ENCODE measurements at places on chromosomes 3 and 15. TPM values are rescaled to one million over a fixed set of nuclear protein-coding genes. Genes with fewer than 3 reads are reported as not detected.

The KCNMB3 gene
- total RNA-seq: 1.9 TPM

The SNURF gene
- 31.0 TPM for total RNA-seq

- no peak for DNase-seq
Observed at GRCh38 chr3:131704098-131704497, 201.3 kb upstream of the MRPL3 start.

DNA sequence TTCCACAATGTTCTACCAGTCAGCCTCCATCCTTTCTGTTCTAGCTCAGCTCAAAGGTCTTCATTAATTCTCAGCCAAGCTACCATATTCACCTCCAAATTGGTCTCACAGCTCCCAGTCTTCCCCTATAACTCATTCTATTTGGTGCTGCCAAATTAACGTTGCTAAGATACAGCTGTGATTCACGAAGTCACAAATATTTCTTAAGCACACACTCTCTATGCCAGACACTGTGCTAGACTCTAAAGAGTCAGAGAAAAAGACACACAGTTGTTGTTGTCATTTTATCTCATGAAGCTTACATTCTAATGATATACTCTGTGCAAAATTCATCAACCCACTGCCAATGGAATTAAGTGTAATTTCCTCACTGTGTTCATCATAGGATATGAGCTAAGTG is 102.8 kb downstream of the FRMD5 start:
- no peak for DNase-seq

DNA sequence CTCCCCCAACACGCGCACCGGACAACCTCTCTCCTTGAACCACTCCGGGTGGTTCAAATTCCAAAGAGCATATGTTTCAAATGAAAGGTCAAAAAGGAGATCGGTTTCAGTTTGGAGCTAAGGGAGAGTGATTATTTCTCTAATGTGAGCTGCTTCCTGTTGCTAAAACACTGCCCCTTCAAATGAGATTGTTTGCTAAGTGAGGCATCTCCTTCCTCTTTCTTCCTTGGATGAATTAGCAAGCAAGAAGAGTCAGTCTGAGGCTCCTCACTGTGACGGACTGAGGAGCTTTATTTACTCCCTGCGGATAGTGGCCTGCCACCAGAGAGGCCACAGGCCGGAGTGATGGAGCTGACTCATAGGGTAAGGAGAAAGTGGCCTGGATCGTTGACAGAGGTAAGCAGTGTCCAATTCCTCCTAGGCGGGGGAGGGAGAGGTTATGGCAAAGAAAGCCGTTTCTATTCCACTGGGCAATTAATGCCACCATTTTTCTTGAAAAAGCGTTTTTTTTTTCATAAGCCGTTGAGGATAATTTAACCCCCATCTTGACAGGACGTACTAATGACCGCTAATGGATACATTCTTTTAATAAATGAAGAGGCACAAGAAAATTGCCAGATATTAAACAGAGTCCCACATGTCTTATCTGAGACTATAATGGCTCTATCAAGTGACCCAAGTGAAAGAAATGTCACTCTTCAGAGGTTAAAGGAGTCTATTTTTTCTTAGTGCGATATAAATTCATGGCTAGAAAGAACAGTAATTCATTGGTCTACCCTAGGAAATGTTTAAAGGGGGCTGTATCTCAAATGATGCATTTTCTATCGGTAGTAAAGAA is 167.0 kb upstream of the ANKRD28 start:
- DNase-seq: no peak

DNA sequence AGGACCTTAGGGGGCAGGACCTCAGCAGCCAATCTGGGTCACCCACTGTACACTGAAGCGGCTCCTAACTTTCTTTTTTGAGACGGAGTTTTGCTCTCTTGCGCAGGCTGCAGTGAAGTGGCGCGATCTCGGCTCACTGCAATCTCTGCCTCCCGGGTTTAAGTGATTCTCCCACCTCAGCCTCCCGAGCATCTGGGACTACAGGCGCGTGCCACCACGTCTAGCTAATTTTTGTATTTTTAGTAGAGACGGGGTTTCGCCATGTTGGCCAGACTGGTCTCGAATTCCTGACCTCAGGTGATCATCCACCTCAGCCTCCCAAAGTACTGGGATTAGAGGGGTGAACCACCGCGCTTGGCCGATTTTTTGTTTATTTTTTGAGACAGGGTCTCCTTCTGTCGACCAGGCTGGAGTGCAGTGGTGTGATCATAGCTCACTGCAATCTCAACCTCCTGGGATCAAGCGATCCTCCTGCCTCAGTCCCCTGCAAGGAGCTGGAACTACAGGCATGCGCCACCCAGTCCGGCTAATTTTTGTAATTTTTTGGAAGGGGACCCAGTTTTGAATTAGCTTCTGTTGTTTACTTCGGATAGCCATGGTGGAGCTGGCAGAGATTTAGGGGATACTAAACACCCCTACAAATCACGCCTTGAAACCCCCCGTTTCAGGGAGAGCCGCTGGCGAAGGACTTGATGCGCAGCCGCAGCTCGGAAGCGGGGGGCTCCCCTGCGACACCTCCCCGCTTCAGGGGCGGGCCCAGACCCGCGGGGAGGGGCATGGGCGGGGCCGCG is 1.5 kb upstream of the CLK3 start:
- no peak for DNase-seq

- DNase-seq: no peak
Observed at GRCh38 chr3:180534828-180535227, 67.1 kb upstream of the TTC14 start.

- DNase-seq: no peak
Observed at GRCh38 chr3:41405466-41405865, 206.2 kb downstream of the CTNNB1 start.

DNA sequence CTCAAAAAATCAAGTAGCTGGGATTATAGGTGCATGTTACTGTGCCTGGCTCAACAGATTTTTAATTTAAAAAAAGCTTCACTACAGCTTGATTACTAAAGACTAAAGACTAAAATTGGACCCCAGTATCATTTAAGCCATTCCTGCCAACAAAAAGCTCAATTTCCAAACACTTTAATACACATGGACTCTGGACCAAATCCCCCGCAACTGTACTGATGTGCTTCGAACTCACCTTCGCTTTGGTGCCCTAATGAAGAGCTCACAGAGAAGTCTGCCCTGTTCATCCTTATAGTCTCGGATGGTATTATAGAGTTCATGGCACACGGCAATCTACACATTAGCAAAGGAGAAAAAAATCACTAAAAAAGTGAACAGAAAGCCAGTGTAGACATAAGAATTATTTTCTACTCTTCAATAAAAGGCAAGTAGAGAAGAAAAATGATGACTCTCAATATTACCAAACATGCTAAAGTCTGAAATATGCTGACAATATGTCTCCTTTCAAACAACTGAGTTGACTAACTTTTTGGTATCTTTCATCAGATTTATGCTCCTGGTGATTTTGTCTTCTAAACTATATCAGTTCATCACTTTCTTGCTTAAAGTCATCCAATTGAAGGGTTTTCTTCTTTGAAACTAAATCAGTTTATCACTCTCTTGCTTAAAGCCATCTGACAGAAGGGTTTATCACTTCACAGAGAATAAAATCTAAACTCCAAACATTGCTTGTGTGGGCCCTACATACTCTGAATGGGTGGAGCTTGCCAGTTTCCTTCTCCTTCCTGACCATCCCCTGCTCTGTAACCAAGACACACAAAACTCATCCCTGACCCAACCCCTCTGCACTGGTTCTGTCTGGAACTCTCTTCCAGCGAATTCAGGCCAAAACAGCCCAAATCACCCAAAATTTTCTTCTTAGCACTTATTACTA is 7.2 kb downstream of the PBRM1 start:
- no peak for DNase-seq

DNA sequence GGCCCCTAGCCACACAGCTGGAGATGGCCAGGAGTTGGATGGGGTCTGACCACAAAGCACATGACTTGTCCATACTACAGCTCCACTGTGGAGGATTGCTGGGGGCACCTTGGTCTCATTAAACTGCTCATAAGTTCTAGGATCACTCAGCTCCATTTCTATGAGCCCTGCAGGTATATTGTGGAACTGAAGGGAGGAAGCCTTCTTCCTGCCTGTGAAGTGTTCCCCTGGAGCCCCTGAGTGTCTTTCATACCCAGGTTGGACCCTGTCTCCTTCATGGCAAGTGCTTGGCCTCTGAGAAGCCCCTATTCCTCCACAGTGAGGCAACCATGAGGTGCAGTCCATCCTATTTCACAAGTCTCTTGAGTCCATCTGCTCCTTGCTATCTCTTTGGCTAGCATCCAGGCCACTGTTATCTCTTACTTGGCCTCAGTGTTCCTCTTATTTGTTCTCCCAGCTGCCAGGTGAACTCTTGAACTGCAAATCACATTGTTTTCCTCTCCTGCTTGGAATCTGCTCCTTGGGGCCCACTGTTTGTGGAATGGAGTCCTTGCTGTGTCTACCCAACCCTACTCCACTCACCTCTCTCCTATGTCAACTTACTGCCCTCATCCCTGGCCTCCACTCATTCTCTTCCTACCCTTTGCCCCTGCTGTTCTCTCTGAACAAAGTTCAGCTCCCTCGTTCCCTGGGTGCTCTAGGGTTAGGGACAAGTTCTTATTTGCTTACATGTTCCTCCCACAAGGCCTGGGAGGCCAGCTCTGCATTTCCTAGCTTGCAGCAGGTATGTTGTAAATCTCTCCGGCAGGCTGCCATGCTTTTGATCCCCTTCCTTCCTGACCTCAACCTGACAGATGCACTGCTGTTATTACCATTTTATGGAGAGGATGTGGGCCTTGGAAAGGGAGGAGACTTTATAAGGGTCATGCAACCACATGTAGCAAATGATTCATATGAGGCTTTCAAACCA is 1.2 kb downstream of the ACOX2 start:
- no peak for DNase-seq

- DNase-seq: no peak
Observed at GRCh38 chr15:57969996-57970395, 95.5 kb downstream of the ALDH1A2 start.

GRCh38 chr15:98937413-98938104 is 70.0 kb downstream of the PGPEP1L start:
- no peak for DNase-seq

DNA sequence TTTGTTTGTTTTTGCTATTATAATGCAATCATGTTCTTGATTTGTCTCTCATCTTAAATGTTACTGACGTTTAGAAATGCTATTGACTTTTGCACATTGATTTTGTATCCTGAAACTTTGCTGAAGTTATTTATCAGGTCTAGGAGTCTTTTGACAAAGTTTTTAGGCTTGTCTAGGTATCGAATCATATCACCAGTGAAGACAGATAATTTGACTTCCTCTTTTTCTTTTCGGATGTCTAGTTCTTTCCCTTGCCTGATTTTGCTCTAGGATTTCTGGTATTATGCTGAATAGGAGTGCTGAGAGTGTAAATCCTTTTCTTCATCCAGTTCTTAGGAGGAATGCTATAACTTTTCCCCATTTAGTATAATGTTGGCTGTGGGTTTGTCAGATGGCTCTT is 719.7 kb upstream of the BCHE start:
- DNase-seq: no peak

GRCh38 chr3:143831994-143832393 is 16.3 kb downstream of the SLC9A9 start:
- DNase-seq: no peak

Data from naive thymus-derived CD8-positive, alpha-beta T cell (primary cell).